ENCODE measurements at places on chromosomes 7 and 10.

- DNase-seq, result no peak
These were observed 2.7 kb upstream of the ZCCHC24 start for GRCh38 chr10:79447911-79448731.

DNA sequence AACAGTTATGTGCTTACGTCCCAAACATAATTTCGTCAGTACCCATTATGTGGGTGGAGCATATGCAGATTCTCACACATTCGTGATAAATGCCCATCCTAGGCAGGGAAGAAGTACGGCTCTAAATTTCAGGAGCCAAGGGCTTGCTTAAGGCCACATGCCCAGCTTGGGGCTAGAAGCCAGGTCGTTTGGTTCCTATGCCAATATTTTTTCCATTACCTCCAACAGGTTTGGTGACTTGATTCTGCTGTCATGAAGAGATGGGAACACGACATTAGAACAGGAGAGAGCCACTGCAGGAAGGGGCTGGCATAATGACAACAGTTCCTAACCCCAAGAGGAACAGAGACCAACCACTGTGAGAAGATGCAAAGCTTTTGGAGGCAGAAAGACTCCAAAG lies 85.1 kb downstream of the HIPK2 start:
- DNase-seq, result no peak

DNA sequence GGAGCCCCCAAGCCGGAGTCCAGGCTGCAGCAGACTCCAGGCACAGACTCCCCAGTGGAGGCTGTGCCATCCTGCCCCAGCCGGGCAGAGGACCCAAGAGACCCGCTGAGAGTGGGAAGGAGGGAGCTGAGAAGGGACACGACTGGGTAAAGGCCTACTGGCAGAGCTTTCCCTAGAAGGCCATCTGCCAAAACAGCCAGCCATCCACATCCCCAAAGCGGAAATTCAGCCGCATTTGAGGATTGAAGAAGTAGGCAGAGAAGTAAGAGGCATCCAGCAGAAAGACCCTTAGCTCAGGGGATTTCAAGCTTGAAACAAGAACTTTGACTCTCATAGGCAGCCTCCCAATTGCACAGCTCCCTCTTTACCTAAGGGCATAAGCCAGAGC lies 857 bp downstream of the CPXM2 start:
- no peak for DNase-seq

- no peak for DNase-seq
These were observed 359.1 kb downstream of the ANKRD7 start for GRCh38 chr7:118583641-118584040.

DNA sequence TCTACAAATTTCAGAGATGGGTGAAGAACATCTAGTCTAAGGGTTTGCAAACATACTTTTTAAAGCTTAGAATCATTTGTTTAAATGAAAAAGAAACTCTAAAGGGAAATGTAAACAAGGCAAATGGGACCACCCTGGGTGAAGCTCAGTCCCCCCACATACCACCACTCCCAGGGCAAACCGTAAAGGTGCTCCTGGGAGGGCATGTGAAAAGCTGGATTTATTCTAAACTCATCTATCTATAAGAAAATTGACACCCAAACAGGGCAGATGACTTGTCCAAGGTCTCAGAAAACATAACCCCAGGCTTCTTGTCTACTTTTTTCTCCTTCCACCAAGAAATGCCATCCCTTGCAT lies 223.3 kb upstream of the PRKCQ start:
- DNase-seq, result no peak

DNA sequence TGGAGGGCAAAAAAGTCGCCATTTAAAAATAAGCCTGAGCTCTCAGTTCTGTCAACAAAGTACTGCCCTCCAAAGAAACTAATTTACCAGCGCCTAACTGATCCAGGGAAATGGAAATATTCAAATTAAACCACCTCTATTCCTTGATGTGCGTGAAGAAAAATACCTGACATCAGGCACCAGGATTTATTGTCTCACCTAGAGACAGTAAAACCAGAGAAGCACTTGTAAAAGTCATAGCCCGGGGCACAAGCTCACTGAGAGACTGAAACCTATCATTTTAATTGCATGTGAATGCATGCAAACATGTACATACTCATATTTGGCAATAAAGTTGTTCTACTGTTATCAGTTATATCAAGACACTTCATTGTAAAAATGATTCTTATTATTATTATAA lies 147.3 kb upstream of the VSTM2A start:
- no peak for DNase-seq

DNA sequence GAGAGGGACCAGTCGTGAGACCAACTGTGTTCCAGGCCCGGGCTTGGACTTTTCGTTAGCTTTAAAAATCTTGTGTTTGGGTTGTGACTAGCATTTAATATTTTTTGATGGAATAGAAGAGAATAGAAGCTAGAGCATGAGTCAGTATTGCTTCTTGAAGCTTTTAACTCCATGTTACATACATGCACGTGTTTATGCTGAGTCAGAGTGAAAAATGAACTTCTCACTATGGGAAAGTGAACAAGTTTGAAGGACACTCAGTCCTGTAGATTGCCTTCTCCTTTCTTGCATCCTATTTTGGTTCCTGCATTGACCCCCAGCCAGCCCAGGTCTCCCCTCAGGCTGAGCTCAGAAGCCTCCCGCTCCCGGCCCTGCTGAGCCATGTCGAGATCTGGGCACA lies 31.8 kb downstream of the GHRHR start:
- DNase-seq, result no peak

GRCh38 chr10:97896756-97897358 lies 47.2 kb downstream of the GOLGA7B start:
- DNase-seq, result no peak

GRCh38 chr7:115056019-115056418 lies 134.1 kb downstream of the MDFIC start:
- no peak for DNase-seq

DNA sequence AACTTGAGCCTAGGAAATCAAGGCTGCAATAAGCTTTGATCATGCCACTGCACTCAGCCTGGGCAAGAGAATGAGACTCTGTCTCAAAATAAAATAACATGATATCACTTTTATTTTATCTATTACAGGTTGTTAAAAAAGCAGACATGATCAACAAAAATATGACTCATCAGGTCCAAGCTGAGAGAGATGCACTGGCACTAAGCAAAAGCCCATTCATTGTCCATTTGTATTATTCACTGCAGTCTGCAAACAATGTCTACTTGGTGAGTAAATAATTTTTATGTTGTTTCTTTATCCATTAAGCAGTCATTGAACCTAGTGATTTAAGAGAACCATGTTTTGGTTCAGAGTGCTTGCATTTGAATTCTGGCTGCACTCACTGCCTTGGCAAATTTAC lies 3.3 kb downstream of the MASTL start:
- no peak for DNase-seq

Data from fibroblast of skin of left biceps (primary cell).